SK-N-SH treated with all-trans-retinoic acid at 6 μM for 48 hours (cell line): ENCODE measurements at places on chromosomes 11 and 22.

DNA sequence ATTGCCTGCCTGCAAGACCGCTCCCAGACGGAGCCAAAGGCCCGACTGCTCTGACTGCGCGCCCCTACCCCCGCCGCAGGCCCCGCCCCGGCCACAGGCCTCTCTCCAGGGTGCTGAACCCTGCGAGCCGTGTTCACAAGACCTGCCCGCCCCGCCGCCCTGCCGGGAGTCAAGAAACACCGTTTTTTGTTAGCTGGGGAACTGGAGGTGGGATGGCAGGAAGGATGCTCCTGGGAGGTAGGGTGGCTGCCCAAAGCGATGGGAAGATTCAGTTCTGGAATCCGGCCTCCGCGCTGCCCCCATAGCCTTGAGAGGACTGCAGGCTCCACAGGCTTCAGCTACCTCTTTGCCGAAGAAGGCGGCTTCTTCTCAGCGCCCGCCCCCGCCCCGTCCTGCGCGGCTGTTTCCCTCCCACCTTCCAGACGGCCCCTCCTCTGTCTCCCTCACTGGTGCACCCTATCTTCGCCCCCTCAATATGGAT lies 2.7 kb upstream of the PDE2A start:
- ATAC-seq: no peak

DNA sequence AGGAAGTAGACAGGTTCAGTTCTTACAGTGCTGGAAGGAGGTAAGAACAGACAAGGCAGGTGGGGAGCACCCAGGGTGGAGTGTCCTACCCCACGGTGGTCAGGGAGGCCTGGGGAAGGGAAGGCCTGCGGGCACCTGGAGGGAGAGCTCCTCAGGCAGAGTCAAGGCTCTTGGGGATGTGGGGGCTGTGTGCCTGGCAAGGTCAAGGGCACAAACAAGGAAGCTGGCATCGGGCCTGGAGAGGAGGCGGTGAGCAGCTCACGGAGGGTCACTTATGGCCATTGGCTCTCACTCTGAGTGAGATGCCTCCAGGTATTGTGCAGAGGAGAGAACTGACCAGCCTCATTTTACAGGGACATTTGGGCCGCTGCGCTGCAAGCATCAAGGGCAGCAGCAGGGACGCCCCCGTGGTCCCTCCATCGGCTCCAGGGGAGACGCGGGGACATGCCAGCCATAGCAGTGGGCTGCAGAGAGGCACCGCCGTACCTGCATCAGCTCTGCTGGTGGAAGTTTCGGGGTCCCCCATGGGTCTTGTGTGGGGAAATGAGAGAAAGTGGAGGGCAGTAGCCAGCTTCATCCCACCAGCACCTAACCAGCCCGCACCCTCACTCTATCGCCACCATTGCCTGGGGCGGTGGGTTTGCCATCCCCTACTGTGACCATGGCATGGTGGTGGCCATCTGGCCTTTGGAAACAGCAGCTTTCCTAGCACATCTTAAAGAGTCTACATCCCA lies 37.5 kb upstream of the RTL6 start:
- ATAC-seq: no peak

DNA sequence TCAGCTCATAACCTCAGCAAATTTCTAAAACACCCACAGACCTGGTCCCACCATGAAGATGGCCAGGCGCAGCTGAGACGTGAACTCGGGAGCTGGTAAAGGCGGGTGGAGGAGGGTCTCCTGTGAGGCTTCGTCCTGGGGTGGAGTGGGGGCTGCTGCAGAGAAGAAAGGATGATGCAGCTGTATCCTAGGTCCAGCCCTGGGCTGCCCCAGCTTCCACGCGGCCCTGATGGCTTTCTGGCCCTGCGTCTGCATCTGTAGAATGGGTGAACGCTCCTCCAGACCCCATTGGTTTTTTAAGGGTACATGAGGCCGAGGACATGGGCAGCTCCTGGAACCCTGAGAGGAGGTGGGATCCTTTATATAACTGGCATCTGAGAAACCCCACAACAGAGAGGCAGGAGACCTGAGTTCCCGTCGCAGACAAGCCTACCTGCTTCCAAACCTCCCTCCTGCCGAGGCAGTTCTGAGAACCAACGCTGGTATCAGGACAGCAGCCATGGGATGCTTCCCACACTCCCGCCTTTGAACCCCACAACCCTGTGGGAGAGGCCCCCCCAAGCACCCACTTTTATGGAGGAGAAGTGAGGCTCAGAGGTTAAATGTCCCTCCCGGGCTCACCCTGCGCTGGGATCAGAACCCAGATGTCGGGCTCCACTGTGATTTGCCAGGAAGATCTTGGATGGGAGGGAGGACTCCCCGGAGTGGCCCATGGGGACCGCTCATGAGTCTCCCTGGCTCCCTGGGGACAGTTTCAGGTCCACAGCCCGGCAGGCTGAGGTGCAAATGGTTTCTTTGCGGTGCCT lies 55.2 kb upstream of the FGF3 start:
- ATAC-seq: no peak

GRCh38 chr11:8682303-8683114 lies at the start of the genes RPL27A and TRIM66:
RPL27A (plus strand) TSS chr11:8682792; CDS start chr11:8682814, 22 bp downstream.
TRIM66 (minus strand) TSS chr11:8682665; CDS start chr11:8672274, 10,391 bp downstream.
- ATAC-seq: peak; percentile 97

- no peak for ATAC-seq
Observed at GRCh38 chr11:110830344-110830743, 118.1 kb upstream of the ARHGAP20 start.

DNA sequence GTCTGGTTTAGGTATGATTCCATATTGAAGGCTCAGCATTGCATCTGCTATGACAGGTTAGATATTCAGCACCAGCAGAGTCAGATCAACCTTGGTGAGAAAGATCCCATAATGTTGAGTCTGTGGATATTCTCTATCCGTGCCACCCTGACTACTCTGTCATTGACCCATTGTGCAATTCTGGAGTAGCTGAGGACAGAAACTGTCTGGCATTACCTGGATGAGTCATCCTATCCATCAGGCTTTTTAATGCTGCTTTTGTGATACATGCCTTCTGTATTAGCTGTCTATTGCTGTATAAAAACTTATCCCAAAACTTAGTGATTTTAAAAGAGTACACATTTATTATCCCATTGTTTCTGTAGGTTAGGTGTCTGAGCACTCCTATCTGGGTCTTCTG lies 189.1 kb upstream of the FAT3 start:
- ATAC-seq: no peak

GRCh38 chr22:19823902-19824211 lies 30.8 kb downstream of the GNB1L start:
- ATAC-seq: no peak

DNA sequence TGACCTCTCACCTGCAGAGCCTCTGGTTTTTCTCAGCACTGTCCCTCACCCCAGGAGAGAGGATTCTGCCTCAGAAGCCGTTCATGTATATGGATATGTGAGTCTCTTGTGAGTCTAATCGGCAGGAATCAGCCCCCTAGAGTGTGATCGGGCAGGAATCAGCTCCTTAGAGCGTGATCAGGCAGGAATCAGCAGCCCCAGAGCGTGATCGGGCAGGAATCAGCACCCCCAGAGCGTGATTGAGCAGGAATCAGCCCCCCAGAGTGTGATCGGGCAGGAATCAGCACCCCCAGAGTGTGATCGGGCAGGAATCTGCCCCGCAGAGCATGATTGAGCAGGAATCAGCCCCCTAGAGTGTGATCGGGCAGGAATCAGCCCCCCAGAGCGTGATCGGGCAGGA lies 80.0 kb upstream of the EIF3D start:
- no peak for ATAC-seq

GRCh38 chr11:75349521-75350116 lies 1.8 kb downstream of the ARRB1 start:
- ATAC-seq: no peak

DNA sequence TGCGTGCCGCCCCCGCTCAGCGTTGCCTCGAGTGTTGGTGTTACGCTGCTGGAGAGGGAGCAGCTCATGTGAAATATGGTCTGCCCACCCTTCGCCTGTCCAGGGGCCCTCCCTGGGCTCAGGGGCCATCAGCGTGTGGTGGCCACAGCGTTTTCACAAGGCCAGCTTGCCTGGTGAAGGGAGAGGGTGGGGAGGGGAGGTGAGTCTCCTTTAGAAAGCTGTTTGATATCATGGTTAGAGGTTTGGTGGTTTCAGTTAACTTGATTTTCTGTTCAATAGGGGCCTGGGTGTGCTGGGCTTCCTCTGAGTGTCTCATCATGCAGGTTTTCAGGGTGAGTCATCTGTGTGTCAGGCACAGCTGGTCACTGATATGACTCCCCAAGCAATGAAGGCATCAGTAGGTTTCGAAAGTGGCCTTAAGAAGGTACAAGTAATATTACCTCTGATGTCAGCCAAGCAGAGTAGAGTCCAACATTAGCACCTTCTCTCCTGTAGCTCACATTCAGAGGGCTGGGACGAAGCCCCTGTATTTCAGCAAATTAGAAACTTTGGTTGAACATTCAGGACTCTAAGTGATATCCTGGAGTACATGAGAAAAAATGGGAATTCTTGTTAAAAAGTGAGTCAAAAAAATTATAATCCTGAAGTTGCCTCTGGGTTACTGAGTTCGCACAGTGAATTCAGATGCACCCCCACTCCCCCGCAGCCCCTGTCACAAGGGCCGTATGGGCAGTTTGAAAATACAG lies 172.5 kb downstream of the TBC1D22A start:
- ATAC-seq: peak; percentile 92

GRCh38 chr22:39215426-39216142 lies 29.2 kb downstream of the PDGFB start:
- ATAC-seq: no peak

DNA sequence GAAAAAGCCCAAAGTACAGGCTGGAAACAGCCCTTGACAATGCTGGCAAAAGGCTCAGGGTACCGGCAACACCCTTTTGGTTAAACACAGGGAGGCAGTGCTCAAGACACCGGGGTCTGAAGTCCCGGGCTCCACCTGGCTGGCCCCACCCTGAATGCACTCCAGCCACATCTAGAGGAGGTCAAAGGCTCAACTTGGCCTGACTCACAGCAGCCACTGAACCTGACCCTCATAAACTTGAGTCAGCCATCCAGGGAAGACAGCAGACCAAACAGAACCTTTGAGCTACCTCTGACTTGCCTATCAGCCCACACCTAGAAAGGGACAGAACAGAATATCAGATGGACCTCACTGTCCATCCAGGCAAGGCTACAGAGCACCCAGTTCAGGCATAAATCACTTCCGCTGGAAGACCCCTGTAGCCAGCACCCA lies 3.8 kb downstream of the CFL1 start:
- ATAC-seq: no peak
